ENCODE measurements at places on chromosomes 4 and X.

GRCh38 chr4:80540785-80541469 lies 205.4 kb downstream of the CFAP299 start:
- no peak for DNase-seq

GRCh38 chr4:38354872-38355271 lies 309.1 kb upstream of the KLF3 start:
- DNase-seq, result no peak

DNA sequence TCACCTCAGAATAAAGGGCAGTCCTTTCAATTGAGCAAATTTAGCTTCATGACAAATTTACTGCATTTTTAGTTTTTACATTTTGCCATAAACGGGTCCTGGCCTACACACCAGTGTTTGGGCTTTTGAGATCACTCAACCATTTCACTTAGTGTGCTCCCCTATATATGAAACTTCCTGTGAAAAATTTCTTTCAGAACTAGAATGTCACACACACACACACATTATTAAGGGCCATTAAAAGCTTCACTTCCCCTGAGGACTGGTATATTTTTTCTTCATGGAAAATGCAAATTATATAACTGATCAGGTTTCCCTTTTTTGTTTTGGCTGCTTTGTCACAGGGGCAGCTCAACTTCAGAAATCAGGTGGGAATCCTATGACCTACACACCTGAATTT lies 206.5 kb downstream of the ENOX2 start:
- DNase-seq, result no peak

DNA sequence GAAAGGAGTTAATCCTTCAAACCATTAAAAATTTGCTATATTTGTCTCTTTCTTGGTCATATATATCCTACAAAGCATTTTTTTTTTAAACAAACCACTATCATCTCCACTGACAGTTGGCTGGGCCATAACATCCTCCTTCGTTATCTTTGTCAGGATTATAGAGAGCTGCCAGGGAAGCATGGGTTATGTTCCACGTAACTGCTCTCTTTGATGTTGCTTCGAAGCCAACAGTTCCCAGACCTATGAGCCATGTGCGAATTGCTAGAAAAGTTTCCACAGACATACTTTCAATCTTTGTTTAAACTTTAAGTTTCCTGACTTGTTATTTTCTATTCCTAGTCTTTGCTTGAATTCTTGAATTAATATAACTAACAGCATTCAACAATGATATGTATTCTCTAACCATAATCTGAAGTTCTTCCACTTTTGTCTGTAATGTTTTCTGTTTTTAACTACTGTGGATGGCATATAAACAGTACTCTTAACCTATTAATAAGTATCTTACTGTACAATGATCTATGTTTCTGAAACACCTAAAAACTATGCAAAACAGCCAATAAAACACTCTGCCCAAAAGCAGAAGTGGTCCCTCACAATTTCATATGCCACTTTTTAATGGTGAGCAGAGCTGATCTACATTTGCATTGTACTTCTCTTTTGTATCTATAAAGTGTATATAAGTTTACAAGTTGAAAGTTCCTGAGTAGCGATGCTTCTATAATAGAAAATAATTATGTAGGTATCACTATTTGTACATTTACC lies 37.9 kb downstream of the EREG start:
- no peak for DNase-seq

- peak; percentile 18 for DNase-seq
These were observed 549 bp downstream of the MSL3 start for GRCh38 chrX:11758400-11759171.

DNA sequence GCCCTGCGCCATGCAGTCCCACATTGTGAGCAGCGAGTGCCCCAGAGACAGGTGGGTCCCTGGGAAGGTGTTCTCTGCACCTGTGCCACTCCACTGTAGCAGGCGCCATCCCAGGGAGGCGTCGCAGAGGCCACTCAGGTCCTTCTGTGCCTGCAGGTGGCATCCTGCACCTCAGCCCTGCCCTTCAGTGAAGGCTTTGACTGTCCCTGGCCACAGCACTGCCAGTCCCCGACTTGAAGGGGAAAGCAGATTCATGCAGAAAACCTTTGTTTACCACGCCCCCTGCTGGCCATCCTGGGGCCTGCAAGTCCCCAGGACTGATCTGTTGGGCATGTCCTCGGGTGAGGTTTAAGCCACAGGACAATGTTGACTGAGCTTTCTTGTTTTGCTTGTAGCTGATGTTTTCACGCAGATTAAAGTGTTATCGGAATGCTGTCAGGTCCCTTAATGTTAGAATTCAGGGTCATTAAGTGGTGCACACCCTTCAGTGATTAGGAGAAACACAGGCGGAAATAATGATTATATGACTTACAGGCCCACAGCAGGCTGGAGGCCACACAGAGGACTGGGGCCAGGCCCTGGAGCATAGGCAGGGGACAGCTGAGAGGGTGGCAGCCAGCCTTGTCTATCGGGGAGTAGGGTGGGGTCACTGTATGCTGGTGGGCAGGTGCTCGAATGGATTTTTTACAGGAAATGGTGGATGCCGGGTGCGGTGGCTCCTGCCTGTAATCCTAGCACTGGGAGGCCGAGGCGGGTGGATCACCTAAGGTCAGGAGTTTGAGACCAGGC lies 5.0 kb downstream of the TACC3 start:
- DNase-seq, result peak; percentile 17

DNA sequence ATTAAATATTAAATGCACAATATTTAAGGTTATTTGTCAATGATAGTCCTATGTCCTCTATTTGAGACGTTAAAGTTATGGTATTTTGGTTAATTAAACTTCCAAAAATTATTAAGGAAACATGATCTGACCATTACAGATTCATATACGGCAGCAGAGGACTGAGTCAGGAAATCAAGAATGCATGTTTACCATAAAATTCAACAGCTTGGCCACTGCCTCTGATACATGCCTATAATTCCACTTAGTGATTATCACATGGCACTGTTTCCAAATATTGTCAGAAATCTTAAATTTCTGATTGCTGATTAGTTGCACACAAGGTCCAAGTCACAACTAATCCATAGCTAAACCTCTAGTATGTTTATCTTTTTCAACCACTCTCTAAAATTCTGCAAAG lies 232.2 kb upstream of the UGT8 start:
- DNase-seq, result no peak

GRCh38 chrX:20144491-20144890 lies 2.9 kb upstream of the EIF1AX start:
- DNase-seq, result no peak

DNA sequence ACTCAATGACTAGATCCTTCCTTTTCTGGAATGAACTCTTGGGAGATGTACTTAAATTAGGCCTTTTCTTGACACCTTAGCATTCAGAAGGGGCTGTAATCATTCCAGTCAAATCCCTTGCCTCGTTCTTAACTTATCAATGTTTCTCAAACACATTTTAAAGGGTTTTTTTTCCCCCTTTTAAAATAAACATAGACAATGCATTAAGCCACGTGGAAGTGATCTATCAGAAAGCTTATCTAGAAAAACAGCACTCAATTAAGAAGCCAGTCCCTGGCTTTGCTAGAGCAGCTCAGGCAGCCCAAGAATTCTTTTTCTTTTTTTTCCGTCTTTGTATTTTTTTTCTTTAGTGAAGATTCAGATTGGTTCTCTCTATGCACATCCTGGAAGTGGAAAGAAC lies 118.2 kb downstream of the PCDH7 start:
- DNase-seq, result no peak

DNA sequence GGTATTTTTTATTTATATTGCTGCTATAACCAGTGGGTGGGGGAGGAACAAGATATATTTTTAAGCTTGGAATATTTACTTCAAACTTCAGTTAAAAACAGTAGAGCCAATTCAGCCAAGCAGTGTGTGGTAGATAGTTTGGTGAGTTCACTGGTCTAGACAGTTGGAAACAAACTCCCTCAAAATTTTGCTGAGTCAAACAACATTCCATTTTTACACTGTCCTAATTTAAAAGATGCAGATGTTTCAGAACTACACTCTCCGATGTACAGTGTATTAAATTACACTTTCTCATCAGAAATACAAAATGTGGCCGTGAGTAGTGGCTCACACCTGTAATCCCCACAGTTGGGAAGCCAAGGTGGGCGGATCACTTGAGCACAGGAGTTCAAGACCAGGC lies 23.3 kb downstream of the PRKX start:
- DNase-seq, result no peak

GRCh38 chr4:88690355-88690754 lies 7.3 kb downstream of the NAP1L5 start:
- no peak for DNase-seq

DNA sequence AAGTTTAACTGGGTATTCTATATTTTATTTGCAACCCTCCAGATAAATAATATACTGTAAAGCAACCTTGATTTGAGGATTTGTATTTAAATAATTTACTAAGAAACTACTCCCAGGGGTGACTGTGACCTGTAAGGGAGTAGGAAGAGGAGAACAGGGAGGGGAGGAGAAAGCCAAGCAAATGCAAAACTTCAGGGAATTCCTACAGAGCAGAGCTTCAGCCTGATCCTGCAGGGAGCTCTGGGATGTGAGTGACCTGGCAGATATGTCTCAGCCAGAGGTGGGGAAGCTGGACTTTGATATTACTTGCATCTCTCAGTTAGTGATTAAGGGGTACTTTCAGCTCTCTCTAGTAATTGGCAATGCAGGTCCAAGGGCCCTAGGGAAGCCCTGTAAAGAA lies 302.0 kb downstream of the FRMPD4 start:
- DNase-seq, result no peak

- DNase-seq, result no peak
These were observed 11.6 kb downstream of the ENAM start for GRCh38 chr4:70640192-70640591.

DNA sequence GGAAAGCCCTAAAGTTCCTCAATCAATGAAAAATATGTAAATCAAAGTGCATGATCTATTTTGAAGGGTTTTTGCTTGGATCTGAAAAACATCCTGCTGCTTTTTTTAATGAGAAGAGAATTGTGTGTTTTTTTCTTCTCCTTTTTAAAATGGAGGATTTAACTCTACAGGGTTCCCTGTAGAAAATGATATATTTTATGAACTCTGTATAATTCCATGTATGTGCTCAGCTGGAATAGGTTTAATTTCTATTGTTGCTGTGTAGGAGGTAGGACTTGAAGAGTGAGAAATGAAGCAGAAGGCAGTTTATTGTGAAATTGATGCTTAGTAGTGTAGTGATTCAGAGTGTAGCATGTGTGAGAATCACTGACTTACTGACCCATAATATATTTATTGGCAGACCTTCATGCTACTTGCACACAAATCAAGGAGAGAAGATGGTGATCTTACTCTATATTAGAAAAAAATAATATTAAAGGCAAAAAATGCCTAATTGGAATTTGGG lies 286.8 kb upstream of the FSTL5 start:
- DNase-seq, result no peak

DNA sequence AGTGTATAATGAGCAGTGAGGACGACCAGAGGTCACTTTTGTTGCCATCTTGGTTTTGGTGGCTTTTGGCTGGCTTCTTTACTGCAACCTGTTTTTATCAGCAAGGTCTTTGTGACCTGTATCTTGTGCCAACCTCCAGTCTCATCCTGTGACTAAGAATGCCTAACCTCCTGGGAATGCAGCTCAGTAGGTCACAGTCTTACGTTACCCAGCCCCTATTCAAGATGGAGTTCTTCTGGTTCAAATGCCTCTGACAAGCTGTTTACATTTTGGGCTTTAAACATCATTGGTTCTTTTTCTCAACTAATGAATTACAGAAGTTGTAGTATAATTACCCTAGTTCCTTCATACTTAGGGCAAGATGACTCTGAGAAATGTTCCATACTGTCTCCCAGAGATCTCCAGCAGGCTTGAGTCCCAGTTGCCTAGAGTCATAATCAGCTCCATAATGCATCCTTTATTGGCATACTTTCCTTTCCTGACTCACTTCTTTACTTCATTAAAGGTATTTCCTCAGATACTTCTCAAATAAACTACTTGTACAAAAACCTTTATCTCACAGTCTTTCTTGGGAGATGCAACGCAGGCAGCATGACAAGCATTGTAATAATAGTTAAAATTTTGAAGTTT lies 136.5 kb downstream of the KDM6A start:
- no peak for DNase-seq

DNA sequence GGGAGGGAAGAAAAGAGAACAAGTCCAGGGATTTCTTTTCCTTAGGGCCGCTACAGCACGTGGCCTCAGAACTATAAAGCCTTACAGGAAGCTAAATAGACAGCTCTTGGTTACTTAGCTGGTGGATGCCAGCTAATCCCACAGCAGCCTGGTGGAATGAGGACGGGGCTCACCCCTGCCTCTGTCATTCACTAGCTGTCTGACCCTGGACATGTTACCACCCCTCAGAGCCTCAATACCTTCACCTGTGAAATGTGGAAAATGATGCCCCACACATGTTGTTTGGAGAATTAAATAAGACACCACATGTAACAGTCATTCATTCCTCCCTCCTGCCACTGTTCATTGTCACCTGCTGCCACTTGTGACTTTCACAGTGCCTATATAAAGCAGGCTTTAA lies 15.7 kb downstream of the CCKAR start:
- no peak for DNase-seq

- no peak for DNase-seq
These were observed 190.7 kb upstream of the CLNK start for GRCh38 chr4:10875144-10875799.

GRCh38 chr4:19924761-19925160 lies 326.9 kb upstream of the SLIT2 start:
- DNase-seq, result no peak

GRCh38 chr4:140247237-140247636 lies 93.3 kb upstream of the MAML3 start:
- no peak for DNase-seq

- no peak for DNase-seq
These were observed 535.5 kb downstream of the MID1IP1 start for GRCh38 chrX:39336671-39337311.

DNA sequence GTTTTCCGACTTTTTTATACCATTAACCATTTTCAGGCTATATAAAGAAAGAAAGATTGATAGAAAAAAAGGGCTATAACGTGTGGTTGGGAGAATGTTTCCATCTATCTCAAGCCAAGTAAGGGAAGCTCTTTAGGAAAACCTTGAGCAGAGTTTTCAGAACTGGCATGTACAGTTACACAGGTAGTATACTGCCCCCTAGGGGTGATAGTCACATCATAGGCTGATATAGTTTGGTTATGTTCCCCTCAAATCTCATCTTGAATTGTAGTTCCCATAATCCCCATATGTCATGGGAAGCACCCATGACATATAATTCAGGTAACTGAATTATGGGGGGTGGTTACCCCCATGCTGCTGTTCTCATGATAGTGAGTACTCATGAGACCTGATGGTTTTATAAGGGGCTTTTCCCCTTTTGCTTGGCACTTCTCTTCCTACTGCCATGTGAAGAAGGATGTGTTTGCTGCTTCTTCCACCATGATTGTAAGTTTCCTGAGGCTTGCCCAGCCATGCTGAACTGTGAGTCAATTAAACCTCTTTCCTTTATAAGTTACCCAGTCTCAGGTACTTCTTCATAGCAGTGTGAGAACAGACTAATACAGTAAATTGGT lies 186.8 kb downstream of the TMA16 start:
- DNase-seq, result no peak

DNA sequence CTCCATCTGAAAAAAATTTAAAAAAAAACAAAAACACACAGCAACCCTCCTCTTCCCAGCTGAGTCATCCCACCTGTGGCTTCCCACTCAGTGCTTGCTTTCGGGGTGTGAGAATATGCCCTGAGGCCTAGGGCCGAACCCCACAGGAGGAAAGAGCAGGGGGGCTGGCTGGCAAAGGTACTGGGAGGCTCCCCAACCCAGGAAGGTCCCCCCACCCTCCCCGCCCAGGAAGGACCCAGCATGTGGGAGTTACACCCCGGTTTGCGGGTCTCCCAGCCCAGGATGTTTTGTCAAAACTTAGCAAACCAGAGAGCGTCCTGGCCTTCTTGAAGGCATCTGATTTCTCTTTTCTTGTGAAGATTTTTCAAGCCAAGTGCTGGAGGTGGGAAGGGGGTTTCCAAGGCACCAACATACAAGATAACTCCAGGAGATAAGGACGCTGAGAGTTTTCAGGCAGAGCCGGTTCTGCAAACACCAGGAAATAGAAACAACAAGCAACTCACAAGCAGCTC lies 25.7 kb upstream of the CSF2RA start:
- DNase-seq, result no peak
